Brain (organoid and tissue), 16 donors: ENCODE measurements at places on chromosomes 11 and 22. TPM values are rescaled to one million over a fixed set of nuclear protein-coding genes. Genes with fewer than 3 reads are reported as not detected.

- peak; percentile 77 for DNase-seq
Measured at GRCh38 chr11:57648801-57649735, 644 bp downstream of the YPEL4 start.

DNA sequence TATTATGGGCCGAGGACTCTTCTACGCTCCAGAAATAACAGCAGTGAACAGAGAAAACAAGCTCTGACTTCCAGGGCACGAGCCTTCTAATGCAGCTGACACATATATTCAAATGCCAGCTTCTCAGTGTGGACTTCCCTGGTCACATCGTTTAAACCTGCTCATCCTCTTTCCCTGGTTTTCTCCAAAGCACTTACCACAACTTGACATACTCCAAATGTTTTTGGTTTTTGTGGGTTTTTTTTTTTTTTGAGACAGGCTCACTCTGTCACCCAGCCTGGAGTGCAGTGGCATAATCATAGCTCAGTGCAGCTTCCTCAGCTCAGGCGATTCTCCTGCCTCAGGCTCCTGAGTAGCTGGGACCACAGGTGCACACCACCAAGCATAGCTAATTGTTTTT lies 105.5 kb downstream of the MICAL3 start:
- DNase-seq: no peak

DNA sequence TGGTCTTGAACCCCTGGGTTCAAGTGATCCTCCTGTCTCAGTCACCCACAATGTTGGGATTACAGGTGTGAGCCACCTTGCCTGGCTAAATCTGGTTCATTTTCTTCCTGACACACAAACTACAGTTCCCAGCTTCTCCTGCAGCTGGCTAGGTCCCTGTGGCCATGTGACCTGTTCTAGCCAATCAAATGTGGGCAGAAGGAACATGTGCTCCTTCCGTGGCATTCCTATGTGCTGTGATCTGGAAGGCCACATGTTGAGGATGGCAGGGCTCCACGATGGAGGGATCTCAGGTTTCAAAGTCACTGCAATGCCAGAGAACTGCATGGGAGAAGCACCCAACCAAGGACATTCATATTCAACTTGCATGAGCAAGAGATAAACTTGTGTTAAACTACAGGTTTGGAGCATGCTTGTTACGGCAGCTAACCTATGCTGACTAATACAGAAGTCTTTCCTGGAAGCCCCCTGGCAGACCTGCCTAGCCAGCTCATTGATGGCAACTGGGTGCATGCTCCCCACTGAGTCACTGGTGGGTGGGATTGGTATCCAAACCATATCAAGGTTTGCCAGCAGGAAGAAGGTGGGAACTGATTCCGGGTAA lies 86.0 kb downstream of the RPS6KA4 start:
- DNase-seq: no peak

DNA sequence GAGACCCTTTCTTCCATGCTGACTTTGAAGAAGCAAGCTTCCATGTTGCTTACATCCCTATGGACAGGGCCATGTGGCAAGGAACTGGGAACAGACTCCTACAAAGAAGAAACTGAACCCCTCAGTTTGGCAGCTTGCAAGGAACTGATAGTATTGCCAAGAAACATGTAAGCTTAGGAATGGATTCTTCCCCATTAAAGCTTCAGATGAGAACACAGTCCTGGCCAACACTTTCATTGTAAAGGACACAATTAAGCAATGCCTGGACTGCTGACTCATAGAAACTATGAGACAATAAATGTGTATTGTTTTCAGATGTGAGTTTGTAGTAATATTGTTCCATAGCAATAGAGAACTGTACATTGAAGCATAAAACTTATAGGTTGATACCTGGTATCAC lies 82.4 kb downstream of the AASDHPPT start:
- no peak for DNase-seq

- DNase-seq: no peak
Measured at GRCh38 chr11:74141908-74142307, 28.9 kb downstream of the C2CD3 start.

DNA sequence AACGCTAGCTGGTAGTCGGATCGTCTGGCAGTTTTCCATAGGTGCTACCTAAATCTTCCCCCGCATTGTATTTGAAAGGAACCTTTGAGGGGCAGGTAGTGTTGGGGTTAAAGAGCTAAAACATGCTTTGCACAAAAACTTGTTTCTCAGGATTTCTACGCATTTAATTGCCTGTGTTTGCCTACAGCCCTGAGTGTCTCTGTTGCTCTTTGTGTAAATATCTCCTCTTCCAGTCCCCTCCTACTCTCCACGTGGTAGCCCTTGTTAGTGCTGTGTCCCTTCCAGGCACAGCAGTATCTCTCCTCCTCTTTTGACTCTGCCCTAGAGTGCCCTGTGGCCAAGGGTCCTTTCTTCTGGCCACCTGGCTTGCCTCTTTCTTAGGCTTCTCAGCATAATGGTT lies 81.7 kb downstream of the BARX2 start:
- no peak for DNase-seq

DNA sequence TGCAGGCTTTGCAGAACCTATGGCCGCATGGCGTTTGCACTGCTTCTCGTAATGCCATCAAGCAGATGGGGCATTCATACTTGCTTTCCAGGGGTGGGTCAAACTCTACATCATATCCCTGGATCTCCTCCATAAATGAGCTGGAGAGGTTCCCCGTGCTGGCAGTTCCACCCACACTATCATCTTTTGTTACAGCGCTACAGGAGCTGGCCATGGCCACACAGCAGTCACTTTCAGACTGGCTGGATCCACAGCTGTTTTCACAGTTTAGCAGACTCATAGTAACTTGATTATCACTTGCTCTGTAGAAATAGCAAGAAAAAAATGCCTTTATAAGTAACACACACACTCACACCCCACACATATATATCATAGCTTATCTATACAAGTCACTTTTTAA lies 8.8 kb downstream of the TRAF6 start:
- no peak for DNase-seq

- no peak for DNase-seq
Measured at GRCh38 chr11:91158891-91159537, 936.2 kb upstream of the CHORDC1 start.

- DNase-seq: no peak
Measured at GRCh38 chr22:25125693-25126357, 73.8 kb upstream of the CRYBB3 start.

DNA sequence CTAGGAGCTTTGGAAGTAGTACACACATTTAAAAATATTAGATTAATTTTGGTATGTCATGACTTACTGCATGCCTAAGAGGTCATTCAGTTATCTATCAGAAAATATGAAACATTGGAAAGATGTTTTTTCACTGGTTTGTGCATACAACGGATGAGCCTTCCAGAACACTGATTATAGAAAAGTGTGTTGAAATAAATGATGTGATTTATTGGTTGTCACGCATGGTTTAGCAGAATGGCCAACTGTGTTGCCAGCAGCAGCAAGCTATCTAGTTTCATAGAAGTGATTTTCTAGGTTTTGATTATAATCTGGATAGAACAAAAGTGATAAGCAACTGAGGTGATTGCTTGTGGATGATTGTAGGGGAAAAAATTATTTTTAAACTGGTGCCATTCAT lies 53.6 kb downstream of the DDX10 start:
- DNase-seq: no peak

DNA sequence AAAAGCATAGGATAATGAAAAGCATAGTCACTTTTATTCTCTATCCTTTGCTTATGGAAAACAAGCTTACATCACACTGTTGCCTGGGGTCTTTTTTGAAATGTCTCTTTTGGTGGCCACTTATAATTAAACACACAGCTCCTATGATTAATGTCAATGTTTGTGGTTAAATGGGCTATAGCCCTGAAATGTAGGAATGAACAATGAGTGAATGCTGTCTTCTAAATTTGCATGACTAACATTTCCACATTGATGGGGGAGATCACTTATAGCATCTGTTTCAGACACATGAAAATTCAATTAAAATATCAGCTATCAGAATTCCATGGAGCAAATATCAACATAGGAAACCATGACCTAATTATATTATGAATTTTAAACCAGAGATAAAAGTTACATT lies 171.4 kb upstream of the FAT3 start:
- DNase-seq: no peak

SGSM1 gene
- polyA plus RNA-seq: 11.4 TPM
